SJSA1 (cell line): ENCODE measurements at places on chromosomes 5 and 9. TPM values are rescaled to one million over a fixed set of nuclear protein-coding genes. Genes with fewer than 3 reads are reported as not detected.

DNA sequence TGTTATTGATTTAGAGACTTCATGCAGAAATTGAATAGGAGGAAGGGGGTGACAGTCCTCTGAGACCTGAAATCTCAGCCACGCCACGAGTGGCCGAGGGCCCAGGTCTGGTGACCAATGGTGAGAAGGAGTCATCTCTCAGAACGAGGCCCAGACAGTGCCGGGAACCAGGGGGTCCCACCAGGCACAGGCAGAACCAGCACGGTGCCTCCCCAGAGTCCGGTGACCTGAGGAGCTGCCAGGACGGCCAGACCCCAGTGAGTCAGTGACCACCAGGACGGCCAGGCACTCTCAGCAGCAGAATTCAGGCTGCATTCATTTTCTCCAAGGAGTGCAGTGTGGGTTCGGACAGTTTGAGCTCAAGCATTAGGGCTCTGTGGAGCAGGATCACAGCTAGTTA lies 43.8 kb upstream of the NKD2 start:
- H3K4me1 ChIP-seq: no peaks in the 10 kb centered on the region
- peaks cover 58% of the 10 kb centered on the region for H3K27me3 ChIP-seq
- H3K4me3 ChIP-seq: no peak overlapping the region

GRCh38 chr5:57267805-57268204 lies 93.9 kb downstream of the GPBP1 start:
- peaks cover 10% of the 10 kb centered on the region; the same call in 1 of the 2 replicates for H3K36me3 ChIP-seq
- H3K4me1 ChIP-seq: no peaks in the 10 kb centered on the region
- no peak overlapping the region for H3K27ac ChIP-seq
- H3K27me3 ChIP-seq: no peaks in the 10 kb centered on the region
- H3K4me3 ChIP-seq: no peak overlapping the region

GRCh38 chr9:111644195-111644772 lies 13.2 kb downstream of the DNAJC25 start:
- H3K27me3 ChIP-seq: no peaks in the 10 kb centered on the region
- H3K36me3 ChIP-seq: peaks cover 31% of the 10 kb centered on the region
- no peaks in the 10 kb centered on the region for H3K4me1 ChIP-seq
- DNase-seq: no peak
- no peak overlapping the region for H3K4me3 ChIP-seq

DNA sequence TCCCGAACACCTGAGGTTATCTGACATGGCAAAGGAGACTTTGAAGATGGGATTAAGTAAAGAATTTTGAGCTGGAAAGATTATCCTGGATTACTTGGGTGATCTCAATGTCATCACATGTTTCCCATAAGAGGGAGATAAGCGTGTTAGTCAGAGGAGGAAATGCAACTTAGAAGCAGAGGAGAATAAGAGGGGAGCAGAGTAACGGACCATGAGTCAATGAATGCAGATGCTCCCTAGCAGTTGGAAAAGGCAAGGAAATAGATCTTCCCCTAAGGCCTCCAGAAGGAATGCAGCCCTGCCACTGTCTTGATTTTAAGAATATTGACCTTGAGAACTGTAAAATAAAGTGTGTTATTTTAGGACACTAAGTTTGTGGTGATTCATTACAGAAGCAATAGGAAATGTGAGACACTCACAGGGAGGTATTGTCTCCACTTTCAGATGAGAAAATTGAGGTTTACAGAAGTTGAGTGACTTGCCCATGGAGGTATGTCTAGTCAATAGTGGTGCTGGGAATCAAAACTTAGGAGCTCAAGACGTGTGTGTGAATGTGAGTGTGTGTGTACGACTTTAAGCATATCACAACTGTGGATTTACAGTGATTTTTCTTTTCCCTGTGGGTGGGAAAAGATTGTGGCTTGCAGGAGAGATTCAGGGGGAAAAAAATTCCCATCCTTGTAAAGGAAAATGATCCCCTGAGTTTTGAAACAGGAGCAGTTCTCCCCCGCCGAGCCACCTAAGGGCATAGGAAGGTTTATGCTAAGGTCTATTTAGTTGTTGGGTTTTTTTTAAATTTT lies 125.3 kb downstream of the TRIM32 start:
- no peaks in the 10 kb centered on the region for H3K27me3 ChIP-seq
- H3K27ac ChIP-seq: no peak overlapping the region
- no peak overlapping the region for H3K4me3 ChIP-seq
- DNase-seq: no peak
- H3K4me1 ChIP-seq: no peaks in the 10 kb centered on the region; the same call in 1 of the 2 replicates

GRCh38 chr5:83531661-83532060 lies 60.1 kb downstream of the VCAN start:
- no peak overlapping the region for H3K27ac ChIP-seq
- H3K4me1 ChIP-seq: no peaks in the 10 kb centered on the region
- H3K4me3 ChIP-seq: no peak overlapping the region
- no peaks in the 10 kb centered on the region for H3K27me3 ChIP-seq

DNA sequence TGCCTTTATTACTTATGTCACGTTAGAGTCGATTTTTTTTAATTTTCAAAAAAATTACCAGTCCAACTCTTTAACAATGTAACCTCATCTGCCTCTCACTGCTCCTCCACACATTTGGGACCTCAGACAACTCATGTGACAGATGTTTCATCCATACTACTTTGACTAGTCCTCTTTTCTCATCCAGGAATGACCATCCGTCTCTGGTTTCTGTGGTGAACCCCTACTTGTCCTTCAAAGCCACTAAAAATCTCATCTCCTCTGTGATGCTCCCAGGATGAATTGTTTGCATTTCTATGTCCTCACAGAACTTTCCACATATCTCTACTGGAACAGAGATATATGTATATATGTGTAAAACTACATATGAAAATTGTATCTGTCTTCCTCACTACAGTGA lies 149.8 kb upstream of the ZNF462 start:
- H3K27ac ChIP-seq: no peak overlapping the region
- no peaks in the 10 kb centered on the region for H3K27me3 ChIP-seq
- no peak overlapping the region for H3K4me3 ChIP-seq

The INVS gene
- 7.0 and 18.4 TPM in 2 replicates for total RNA-seq

The ZFP37 gene
- 0.31 and 1.00 TPM in 2 replicates for total RNA-seq

The SPATA31C1 gene
- total RNA-seq: not detected in 2 replicates

The HNRNPH1 gene
- total RNA-seq: 639 and 733 TPM in 2 replicates

The HTR1A gene
- not detected in 2 replicates for total RNA-seq
